ENCODE measurements at places on chromosomes 1 and 21.

- DNase-seq, result no peak
These were observed 5.8 kb downstream of the SLC45A1 start for GRCh38 chr1:8323706-8324105.

- DNase-seq, result no peak
These were observed 44.0 kb downstream of the MORN1 start for GRCh38 chr1:2347409-2347785.

- DNase-seq, result no peak
These were observed 54.9 kb downstream of the CD46 start for GRCh38 chr1:207806531-207807325.

- no peak for DNase-seq
These were observed 57.2 kb downstream of the TGFBR3 start for GRCh38 chr1:91828583-91829281.

DNA sequence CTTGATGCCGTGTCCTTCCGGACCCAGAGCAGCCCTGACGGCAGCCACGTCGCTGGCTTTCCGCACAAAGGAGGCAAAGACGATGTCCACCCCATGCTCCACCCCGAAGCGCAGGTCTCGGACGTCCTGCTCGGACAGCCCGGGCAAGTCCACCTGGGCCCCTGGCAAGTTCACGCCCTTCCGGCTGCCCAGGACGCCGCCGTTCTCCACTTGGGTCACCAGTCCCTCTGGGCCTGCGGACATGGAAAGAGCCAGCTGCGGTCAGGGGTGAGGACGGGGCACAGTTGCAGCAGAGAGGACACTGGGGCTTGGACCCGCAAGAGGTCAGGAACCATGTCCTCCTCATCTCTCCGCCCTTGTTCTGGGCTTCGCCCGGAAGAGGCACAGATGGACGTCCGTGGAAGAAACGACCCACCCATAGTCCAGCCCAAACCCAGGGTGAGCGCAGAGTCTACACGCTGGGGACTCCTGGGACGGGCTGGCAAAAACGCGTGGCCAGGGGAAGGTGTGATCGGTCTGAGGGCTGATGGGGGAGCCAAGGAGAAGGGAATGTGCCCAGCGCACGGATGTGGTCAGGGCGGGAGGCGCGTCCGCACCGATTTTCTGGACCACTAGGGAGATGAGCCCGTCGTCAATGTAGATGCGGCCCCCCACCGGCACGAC is 6.6 kb downstream of the PKLR start:
- no peak for DNase-seq

DNA sequence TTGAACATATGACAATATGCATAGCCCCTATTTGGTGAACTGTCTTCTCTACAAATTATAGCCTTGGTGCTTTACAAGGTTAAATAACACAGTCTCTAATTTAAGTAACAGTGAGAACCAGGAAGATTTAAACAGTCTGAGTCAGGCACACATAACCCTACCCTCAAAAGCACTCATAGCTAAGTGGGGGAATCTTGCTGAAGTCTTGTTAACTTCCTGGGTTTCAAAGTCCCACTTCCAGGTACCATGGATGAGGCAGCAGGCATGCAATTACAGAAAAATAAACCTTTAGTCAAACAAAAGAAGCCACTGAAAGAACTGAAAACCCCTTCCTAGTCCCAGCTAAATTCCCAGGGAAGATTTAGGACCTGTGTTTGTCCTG is 147.6 kb downstream of the PBX1 start:
- DNase-seq, result peak; percentile 47

- DNase-seq, result no peak
These were observed 130.8 kb downstream of the PRDM2 start for GRCh38 chr1:13830616-13831280.

DNA sequence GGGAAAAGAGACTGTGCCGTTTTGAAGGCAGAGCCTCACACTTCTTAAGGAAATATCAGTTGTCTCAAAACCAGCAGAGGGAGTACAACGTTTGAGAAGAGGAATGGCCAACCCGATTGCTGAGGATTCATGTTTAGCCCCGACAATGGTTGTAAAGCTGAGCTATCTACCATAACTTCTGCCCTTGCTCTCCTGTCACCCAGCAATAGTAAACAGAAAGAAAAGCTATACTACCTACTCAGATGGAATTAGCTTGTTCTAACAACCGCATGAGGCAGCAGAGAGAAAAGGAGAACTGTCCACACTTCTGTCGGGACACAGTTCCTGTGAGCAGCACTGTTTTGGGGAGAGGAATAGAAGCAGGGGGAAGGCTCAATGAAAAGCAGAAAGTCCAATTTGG is 91.2 kb downstream of the SLC45A1 start:
- peak; percentile 79 for DNase-seq

GRCh38 chr1:53174971-53175913 is 21.4 kb upstream of the CPT2 start:
- DNase-seq, result peak; percentile 92

DNA sequence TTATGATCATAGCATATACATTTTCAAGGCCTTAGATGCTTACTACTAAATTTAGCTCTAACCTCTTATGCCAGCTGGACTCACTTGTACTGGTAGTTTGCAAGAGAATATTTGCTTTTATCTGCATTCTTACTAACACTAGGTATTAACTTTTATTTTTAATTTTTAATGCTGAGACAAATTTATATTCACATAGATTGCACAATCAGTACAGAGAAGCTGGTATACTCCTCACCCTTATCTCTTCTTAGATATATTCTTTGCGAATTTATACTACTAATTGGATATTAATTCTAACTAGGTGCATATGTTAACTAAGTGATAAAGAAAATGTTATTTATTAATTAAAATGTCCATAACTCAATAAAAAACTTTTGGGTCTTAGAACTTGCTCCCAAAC is 561.8 kb upstream of the PRMT6 start:
- no peak for DNase-seq

GRCh38 chr1:41537251-41537650 is 52.8 kb upstream of the EDN2 start:
- no peak for DNase-seq

DNA sequence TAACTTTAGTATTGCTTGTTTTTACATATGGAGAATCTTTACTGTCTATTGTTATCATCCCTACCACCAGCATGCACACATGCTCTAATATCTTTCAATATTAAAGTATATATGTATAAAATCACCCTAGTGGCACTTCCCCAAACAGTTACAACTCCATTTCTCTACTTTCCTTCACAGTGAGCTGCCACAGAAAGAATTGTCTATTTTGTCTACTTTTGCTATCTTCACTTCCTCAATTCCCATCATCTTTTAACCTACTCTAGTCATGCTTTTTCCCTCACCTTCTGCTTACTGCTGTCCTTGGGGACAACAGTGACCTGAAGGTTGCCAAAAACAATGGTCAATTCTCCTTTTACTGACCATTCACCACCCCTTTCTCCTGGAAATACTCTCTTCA is 59.2 kb downstream of the VCAM1 start:
- DNase-seq, result no peak

DNA sequence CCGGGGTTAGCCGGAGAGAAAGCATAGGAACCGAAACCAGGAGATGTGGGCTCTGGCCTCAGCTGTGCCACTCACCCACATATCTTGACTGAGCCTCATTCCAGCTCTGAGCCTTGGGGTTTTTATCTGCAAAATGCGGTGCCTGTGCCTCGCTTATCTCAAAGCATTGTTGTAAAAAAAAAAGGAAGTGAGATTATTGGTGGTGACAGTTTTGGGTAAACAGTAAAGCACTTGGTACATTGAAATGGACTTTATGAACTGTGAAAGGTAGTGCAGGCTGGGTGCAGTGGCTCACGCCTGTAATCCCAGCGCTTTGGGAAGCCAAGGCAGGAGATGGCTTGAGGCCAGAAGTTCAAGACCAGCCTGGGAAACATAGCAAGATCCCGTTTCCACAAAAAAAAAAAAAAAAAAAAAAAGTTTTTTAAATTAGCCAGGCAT is 3.8 kb downstream of the PTAFR start:
- no peak for DNase-seq

GRCh38 chr21:36966066-36966820 is at the start of gene HLCS:
TSS of gene HLCS (minus strand) at chr21:36966669. CDS start at chr21:36966638, 31 bp downstream.
- DNase-seq, result peak; percentile 82

- peak; percentile 13 for DNase-seq
These were observed 39.3 kb downstream of the FASLG start for GRCh38 chr1:172698224-172698623.

- DNase-seq, result peak; percentile 68
These were observed 32.7 kb upstream of the MTR start for GRCh38 chr1:236762410-236762809.

GRCh38 chr1:94205639-94206038 is 31.7 kb downstream of the ARHGAP29 start:
- DNase-seq, result no peak

DNA sequence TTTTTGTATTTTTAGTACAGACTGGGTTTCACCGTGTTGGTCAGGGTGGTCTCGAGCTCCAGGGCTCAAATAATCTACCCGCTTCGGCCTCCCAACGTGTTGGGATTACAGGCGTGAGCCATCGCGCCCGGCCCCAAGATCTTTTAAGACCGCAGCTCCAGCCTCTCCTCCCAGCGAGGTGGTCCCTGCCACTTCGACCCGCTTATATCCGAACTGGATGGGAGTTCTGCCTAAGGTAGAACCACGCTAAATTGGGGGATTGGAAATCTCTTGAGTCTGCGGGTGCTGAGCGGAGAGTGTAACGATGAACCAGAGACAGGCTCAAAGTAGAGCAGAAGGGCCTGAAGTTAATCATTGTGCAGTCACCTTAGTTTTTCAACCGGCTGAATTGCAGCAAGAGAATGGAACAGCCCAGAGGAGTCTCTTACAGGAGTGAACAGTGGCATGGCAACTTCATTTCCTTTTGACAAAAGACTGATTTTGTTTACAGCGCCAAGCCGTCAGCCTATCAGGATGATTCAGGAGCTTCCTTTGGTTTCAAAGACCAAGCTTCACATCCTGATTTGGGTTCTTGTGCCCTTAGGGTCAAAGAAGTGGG is 726 bp upstream of the CYB5R1 start:
- peak; percentile 33 for DNase-seq

- no peak for DNase-seq
These were observed 63.9 kb upstream of the CYP2J2 start for GRCh38 chr1:59990470-59990869.

DNA sequence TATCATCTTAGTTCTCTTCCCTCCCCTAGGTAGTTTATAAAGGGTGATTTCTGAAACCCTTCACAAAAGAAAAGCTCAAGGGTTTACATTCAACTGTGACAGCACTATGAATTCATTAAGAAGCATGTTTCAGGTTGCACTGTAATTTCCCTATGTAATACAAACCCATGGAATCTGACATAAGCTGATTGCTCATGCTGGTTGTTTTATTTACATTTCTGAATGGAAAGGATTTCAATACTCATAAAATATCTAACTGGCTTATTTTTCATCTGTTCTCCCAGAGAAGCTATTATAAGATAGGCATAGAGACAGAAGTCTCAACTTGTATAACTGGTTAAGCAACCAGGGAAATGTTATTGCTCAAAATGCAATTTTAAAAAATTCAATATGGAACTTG is 20.5 kb downstream of the WNT2B start:
- no peak for DNase-seq

GRCh38 chr21:28916150-28916893 is 76.4 kb downstream of the LTN1 start:
- no peak for DNase-seq

GRCh38 chr1:235015291-235015985 is 113.2 kb downstream of the TOMM20 start:
- no peak for DNase-seq

DNA sequence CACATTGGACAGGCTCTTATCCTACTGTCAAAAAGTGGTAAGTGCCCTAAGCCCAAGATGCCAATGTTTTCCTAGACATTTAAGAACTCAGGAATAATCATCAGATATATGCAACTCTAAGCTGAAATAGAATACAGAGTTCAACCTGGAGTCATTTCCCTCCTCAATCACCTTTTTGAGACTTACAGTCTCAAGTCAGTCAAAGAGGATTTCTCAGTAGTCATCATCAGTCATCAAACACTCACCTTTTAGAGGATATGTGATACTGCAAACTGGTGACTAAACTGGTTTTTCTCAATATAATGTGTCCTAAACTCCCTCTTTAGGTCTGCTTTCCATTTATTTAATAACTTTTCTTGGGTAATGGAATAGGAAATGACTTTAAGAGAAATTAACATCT is 145.3 kb upstream of the ADAMTS5 start:
- peak; percentile 2 for DNase-seq

DNA sequence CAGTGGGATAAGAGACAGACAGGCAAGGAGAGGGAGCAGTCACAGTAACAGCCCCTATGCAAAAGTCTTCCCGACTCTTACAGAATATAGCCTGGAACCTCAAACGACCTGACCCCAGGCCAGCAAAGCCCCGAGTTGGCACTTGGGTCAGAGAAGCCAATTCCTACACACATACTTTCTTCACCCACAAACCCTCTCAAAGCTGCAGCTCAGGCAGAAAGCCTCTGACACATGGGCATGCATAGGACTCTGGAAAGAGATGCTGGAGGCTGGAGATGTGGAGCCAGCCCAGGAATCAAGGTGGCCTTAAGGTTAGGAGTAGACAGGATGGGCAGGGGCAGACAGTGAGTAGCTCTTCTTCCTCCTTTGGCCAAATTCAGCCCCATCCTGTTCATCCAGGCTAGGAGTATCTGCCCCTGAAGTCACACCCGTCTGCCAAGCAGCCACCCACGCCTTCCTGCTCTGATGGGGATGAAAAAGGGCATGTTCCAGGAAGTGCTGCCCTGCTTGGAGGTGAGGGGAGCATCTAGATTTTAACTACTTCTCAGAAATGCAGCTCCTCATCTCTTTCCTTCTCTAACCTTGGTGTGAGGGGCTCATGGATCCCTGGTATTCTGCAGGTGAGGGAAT is 7.8 kb downstream of the SLC41A1 start:
- peak; percentile 39 for DNase-seq

- no peak for DNase-seq
These were observed 43.3 kb downstream of the ZBTB17 start for GRCh38 chr1:15932612-15933011.

GRCh38 chr1:213260311-213261075 is 209.5 kb downstream of the RPS6KC1 start:
- no peak for DNase-seq

DNA sequence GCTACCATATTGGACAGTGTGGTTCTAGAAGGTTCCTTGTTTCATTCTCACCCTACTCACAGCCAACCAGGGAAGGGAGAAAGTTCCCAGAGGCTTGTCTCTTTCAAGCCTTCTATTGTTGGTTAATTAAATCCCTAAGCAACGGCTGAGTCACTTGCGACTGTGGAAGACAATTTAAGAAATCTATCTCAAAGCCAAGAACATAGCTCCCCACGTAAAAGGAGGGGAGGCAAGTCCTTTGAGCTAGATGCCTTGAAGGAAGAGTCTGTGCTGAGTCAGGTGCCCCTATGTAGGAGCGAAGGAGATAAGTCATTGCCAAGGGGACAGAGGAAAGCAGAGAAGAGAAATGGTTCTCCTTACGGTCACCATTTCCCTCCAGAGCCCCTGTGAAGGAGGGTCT is 79.4 kb upstream of the PPP2R5A start:
- peak; percentile 51 for DNase-seq

- no peak for DNase-seq
These were observed 4.2 kb downstream of the RD3 start for GRCh38 chr1:211487672-211488208.

DNA sequence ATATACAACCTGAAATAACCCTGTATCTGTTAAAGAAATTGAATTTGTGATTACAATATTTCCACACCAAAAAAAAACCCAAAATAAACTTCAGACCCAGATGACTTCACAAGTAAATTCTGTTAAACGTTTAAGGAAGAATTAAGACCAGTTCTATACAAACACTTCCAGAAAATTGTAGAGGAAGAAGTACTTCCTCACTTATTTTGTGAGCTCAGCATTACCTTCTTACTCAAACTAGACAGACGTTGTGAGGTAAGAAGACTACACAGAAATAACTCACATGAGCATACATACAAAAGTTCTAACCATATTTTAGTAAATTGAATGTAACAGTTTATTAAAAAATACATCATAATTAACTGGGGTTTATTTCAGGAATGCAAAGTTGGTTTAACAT is 18.8 kb downstream of the RALGPS2 start:
- DNase-seq, result no peak

All from GM23248 (cell line).